C1 segment of cervical spinal cord (tissue), 14 donors: ENCODE measurements at places on chromosomes 5 and 9.

- no peak for DNase-seq
These were observed 205.1 kb upstream of the CHD1 start for GRCh38 chr5:99133921-99134320.

DNA sequence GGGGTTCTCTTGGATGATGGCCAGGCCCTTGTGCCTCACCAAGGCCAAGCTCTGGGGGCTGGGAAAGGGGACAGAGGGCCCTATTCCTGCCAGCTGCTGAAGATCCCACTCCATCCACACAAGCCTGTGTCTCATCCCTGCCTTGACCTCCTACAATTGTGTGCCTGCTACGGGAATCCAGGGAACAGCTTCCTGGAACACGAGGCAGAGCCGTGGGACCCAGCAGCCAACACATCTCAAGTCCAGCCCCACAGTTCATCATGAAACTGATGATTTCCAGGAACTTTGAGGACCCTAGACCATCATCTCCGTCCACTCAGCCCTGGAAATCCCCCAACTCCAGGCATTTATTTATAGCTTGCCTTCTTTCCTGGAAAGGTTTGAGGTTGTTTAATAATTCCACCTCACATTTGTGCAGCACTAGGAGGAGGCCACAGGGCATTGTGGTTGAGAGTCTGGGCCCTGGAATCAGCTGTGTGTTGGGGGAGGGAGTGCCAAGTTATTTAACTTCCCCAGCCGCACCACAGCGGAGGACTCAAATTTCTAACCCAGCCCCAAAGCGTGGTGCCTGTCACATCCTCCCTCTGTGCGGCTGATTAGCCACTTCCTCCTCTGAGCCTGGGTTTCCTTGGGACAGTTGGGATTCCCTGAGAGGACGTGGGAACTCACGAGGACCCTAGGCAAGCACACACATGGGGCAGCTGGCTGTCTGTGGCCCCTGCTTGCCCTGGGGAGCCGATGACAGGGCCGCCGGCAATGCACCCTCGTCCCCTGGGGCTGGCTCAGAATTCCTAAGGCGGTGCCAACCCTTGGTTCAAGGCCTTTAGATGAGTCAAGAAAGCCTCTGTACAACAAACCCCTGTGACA, 58.2 kb upstream of the GGTA1 start:
- no peak for DNase-seq

DNA sequence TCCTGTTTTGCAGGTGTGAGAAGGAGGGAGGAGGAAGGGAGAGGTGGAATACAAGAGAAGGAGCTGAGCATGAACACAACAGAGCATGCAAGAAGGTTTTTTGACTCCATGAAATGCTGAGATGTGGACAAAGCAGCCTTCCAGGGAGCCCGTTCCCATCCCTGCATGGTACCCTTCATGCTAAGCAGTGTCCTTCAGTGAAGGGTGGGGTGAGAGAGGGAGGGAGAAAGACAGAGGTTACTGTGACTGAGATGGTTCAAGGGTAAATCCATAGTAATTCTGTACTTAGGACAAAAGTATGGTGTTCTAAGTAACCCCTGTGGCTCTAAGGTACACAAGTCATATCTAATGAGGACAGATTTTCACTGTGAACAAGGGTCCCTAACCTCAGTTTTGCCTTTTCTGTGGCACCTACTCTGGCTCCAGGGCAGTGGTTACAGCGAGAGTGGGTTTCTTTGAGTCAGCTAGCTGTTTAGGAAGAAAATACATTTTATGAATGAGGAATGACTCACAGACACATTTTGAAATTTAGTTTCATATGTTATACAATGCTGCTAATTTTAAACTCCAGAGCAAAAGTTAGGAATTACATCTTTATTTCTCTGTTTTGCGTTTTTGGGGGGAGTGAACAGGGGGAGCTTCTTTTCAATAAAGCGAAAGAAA, 184.9 kb upstream of the SLC12A2 start:
- no peak for DNase-seq

GRCh38 chr5:175447571-175447970, 3.6 kb upstream of the DRD1 start:
- no peak for DNase-seq

GRCh38 chr9:117304549-117304948, 110.3 kb downstream of the ASTN2 start:
- DNase-seq, result no peak

- DNase-seq, result no peak
These were observed 220.1 kb downstream of the FAM114A2 start for GRCh38 chr5:153818626-153819025.

DNA sequence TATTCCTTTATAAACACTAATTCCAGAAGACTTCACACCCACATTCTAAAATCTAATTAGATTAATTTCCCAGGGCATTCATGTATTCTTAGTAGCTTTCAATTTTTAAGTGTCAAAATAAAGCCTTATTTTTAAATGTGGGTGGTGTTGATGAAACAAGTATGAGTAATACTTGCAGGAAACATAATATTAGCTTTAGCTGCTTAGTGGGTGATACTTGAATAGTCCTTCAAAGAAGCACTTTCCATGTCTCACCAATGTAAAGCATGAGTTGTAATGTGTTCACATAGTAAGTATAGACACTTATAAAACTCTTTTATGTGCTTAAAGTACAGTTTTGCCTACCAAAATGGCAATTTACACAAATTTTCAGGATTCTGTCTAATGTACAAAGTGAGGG, 6.9 kb downstream of the FNBP1 start:
- DNase-seq, result no peak
